Hematopoietic multipotent progenitor cell (in vitro differentiated cells): ENCODE measurements at places on chromosomes 12 and 14.

DNA sequence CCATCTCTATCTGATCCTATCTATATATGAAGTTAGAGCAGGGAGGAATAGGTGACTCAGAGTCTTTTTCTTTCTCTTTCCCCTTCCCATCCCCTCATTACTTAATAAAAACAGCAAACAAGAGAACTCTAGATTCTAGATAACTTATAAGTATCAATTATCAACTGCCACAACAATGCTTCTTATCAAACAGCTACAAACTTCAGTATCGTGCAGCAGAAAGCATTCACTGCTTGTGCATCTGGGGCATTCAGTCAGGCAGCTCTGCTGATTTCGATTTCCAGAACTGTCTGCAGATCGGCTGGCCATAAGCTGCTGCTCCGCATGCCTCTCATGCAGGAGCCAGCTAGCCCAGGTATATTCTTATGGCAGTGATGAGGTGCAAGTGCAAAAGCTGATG lies 19.4 kb downstream of the A2ML1 start:
- no peak for DNase-seq

DNA sequence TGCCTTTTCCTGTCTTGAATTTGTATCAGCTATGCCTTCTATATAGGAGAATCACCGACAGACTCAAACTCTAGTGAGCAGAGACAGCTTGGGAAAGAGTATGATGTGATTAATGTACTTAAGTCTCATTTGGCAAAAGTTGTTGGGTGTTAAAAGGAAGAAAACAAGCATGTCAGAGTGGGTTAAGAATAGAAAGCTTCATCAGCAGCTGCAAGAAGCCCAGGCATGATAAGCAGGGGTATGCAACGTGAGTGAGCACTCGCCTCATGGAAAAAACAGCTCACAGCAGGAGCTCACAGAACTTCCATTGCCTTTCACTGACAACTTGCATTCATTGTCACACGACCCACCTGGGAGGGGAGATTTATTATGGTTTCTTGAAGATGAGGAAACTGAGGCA lies 35.9 kb upstream of the WNK1 start:
- DNase-seq: no peak

GRCh38 chr12:73951956-73952703 lies 585.5 kb upstream of the ATXN7L3B start:
- no peak for DNase-seq

DNA sequence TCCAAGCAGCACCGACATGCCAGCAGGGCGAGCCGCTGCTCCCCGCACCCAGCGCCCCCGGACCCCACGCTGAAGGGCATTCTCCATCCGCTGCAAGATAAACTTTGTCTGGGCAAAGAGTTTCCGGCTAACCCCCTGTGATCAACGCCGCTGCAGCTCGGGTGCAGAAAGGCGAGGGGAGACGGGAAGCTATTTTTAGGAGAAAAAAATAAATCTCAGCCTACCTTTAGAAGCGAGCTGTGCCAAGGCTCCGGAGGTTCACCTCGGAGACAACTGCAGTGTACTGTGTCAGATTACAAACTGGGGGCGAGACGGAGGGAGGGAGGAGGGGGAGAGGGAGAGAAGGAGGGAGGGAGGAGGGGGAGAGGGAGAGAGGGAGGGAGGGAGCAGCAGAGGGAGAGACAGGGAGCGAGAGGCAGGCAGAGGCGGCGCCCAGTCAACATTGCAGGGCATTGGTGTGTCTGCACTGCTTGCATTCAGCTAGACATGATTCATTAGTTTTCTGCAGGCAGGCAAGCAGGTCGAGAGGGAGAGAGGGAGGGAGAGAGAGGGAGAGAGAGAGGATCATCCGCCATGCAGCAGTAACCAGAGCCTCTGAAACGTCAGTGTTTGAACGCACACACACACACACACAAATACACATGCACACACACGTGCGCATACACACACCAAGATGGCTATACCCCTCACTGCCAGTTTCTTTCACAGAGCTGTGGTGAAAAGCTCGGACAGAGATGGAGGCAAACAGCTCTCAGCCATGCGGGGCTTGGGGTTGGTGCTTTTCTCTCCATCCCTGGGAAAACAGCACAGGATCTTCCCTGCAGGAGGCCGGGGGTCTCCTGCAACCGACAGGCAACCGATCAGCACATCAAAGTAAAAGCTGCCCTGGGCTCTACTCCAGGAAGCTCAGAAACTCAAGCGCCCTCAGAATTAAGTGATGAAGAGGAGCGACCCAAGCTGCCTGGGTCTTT lies at the start of gene RIMBP2:
RIMBP2 (minus strand) TSS at position 302 of the 971 bp plus-strand sequence. CDS start 237,286 bp downstream, outside the sequence.
- no peak for DNase-seq

- no peak for DNase-seq
These were observed 38.6 kb upstream of the ATF1 start for GRCh38 chr12:50725011-50725942.

GRCh38 chr12:47785036-47785886 lies 12.2 kb downstream of the SLC48A1 start:
- DNase-seq: no peak

- DNase-seq: peak; percentile 5
These were observed 26.0 kb upstream of the GLIPR1L2 start for GRCh38 chr12:75364919-75365318.

DNA sequence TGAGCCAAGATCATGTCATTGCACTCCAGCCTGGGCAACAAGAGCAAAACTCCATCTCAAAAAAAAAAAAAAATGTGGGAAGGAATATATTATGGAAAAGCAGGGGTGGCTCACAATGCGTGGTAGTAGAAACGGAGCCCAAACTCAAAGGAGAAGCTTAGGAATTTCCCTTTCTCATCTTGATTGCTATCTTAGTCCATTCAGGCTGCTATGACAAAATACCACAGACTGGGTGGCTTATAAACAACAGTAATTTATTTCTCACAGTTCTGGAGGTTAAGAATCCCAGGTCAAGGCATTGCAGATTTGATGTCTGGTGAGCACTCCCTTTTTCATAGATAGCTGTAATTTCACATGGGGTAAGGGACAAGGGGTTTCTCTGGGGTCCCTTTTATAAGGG lies 153.8 kb upstream of the KRR1 start:
- no peak for DNase-seq

DNA sequence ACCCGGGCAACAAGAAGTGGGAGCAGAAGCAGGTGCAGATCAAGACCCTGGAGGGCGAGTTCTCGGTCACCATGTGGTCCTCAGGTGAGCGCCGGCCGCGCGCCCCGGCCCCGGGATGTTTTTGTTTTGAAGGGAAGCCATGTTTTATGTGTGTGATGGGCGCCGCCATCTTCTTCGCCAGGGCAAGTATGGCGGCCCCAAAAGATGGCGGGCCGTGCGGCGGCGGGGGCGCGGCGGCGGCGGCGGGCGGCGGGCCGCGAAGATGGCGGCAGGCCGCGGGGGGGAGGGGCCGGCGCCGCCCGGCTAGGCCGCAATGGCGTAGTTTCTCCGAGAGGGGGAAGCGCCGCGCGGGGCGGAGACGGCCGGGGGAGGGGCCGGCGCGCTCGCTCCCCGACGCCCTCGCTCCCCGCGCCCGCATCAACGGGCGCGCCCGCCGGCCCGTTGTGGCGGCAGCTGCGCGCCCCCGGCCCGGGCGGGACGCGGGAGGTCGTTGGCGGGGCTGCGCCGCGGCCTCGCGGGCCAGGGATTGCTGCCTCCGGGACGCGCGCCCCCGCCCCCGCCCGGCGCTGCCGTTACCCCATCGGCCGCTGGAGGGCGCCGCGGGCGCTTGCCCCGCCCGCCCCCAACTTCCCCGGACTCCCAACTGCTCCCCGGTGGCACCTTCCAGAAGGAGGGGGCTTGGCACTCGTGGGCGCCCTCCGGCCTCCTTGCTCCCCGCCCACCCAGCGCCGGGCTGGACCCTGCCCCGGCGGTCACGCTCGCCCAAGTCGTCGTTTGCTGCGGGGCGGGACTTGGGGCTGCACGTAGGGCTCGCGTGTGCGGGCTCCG lies 1.1 kb downstream of the YY1 start:
- peak; percentile 70 for DNase-seq

DNA sequence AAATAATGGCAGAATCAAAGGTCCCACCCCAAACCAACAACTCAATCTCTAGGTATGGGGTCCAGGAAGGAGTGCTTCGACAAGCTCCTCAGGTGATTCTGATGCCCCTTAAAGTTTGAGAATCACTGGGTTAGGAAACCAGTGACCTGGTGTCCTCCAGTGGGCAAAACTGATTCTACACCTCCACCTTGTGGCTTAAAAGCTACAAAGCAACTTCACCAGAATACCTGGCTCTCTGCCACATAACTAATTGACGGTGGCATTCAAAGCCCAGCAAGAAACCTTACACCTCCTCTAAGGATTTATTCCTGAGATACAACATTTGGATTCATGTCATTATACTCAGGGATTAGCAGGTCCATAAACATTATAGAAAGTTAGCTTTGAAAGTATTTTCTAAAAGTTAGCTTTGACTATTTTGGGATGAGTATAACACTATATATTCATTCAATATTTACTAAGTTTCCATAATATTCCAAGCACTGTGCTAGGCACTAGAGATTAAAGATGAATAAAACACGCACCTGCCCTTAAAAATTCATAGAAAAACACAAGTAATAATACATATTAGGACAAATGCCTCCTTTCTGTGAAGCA lies 45.4 kb downstream of the DCAF5 start:
- DNase-seq: peak; percentile 77

DNA sequence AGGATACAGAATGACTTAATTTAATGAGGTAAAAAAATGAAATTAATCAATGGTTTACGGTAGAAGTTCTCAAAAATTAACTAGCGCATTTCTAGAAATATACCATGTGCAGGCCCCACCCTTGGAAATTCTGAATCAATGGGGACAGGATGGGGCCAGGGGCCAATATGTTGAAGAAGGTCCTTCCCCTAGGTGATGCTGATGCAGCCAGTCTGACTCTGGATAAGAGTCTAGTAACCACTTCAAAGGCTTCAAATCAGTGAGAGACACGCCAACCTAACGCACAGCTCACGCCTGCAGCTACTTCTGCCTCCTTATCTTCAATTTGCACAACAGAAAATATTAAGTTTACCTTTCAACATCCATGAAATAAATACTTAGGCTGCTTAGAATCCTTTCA lies 14.9 kb downstream of the GIT2 start:
- DNase-seq: no peak

DNA sequence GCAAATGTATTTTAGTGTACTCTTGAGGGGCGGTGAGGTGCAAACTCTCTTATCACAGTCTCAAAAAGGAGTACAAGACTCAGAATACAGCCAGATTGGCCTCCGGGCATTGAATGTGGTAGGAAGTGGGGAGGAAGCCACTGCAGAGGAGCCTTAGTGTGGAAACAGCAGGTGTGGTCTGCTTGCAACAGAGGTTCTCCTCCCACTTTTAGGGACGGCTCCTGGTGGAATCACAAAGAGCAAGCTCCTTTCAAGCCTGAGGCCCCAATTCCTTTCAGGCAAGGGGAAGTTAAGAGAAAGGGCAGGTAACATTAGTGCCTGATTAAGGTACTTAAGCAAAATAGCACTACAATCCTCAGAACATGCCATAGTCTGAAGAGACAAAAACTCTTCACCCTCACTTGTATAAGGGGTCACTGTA lies 23.7 kb upstream of the SLC2A3 start:
- DNase-seq: no peak

GRCh38 chr14:51282517-51282916 lies 42.5 kb downstream of the TMX1 start:
- DNase-seq: no peak

GRCh38 chr12:82470906-82471512 lies 112.7 kb downstream of the METTL25 start:
- no peak for DNase-seq

- DNase-seq: no peak
These were observed 296.6 kb upstream of the RTL1 start for GRCh38 chr14:101200008-101200649.

DNA sequence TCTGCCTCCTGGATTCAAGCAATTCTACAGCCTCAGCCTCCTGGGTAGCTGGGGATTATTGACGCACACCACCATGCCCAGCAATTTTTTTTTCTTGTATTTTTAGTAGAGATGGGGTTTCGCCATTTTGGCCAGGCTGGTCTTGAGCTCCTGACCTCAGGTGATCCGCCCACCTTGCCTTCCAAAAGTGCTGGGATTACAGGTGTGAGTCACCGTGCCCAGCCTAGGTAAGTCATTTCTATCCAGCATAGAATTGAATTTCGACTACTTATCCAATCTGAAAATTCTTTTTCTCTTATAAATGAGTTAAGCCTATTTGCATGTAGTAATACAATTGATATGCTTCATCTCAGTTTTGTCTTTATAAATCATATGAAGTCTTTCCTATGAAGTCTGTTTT lies 12.9 kb upstream of the NOPCHAP1 start:
- DNase-seq: no peak

DNA sequence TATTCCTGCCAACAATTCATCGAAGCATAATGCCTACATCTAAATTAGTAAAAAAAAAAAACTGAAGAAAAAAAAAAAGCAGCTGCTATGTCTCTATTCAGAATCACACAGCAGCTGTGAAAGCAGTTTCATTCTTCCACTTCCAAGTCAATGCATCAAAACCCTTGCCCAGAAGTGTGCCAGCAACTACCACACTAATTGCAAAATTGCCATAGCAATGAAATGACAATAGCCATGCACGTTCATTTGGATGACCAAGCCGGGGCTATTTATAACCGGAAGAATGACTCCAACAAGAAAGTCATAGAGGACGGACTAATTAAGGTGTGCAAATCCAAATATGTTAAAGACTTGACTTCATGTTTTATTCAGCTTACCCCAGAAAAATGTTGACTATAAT lies 42.5 kb downstream of the SLC2A13 start:
- DNase-seq: no peak

DNA sequence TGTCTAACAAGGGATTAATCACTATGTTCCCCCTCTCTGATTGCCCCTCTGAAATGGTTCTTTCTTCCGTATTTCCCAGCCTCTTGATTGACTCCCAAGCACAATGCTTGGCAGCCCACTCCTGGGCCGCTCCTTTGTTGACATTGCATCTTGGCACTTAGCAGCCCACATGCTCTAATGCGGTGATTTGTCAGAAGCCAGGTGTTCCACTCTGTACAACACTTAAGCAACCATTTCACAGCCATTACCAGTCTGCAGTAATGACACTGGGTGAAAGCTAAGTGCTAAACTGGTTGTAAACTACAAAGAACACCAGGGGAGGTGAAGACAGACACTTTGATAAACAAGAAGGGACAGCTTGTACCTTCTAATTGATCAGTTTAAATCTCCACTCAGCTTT lies 353.5 kb downstream of the TMEM132D start:
- no peak for DNase-seq

DNA sequence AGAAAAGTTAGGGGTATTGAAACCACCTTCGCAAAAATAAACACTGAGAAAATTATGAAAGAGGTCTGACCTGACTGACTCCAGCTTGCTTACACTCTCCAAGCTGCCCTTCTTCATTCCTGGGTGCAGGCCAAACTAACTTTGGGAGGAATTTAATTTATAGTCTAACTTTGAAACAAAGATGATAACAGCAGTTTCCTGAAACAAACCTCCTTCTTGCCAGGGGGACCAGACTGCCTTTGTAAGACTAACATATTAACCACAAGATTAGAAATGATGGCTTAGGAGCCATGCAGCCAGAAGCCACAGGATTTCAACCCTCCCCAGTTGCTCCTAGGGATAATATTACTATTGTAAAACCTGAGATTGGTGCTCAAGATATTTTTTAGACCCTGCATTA lies 13.8 kb upstream of the EEA1 start:
- DNase-seq: no peak
